Activated naive CD4-positive, alpha-beta T cell (primary cell): ENCODE measurements at places on chromosomes 2 and 18.

- no peak for DNase-seq
These were observed 142.7 kb downstream of the ATP9B start for GRCh38 chr18:79211844-79212243.

- DNase-seq: no peak
These were observed 615.0 kb upstream of the DDX18 start for GRCh38 chr2:117199511-117199910.

DNA sequence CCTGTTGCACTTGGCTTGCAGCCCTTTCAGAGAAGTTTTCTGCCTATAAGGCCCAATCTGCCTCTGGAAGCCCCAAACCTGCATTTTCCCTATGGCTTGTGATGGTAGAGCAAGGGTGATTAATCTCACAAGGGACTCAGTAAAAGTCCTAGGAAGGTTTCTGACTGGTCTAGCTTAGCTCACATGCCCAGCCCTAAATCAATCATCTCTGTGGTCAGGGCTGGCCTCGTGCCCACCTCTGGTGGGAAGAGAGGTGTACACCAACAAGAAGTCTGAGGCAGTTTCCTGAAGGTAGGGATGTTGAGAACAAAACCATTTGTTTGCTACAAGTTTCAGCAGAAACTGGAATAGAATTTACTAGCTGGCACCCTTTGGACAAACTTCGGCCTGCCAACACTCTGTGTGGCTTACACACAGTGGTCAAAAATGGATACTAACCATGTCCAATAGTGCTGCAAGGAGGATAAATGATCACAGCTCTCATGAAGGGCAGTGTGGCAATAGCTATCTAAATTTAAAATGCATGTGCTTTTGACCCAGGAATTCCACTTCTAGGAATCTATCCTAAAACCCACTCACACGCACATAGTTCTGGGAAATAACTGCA is 96.4 kb downstream of the EN1 start:
- no peak for DNase-seq

DNA sequence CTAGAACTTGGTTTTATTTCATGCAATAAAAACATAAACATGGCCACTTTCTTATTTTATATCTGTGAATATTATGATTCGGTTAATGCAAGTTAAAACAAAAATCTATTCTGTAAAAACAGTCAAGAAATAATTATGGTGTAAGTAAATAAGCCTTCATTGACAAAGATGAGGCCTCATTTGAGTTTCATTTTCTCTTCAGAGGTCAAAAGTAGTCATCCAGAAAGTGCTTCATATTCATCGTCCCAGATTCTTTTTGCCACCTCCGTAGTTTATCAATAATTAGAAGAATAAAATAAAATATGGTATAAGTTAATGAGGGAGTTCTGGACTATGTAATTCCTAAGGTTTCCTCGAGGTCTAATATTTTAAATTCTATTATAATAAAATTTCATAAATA is 19.4 kb upstream of the HNRNPA3 start:
- no peak for DNase-seq

DNA sequence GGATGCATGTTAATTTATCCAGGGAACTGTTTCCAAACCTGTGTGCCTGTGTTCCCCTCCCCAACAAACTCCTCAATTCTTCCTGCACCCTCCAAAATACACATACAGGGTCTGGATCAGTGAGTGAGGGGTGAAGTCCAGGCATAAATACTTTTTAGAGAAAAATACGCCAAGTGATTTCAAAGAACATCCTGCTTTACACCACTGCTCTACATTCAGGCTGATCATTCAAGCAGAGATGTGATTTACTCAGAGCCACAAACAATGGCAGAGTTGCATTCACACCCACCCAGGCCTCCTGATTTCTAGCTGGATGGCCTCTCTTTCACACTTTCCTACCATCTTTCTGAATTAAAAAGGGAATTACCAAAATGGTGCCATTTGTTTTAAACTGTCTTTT is 289.5 kb upstream of the SLC14A2 start:
- DNase-seq: no peak

DNA sequence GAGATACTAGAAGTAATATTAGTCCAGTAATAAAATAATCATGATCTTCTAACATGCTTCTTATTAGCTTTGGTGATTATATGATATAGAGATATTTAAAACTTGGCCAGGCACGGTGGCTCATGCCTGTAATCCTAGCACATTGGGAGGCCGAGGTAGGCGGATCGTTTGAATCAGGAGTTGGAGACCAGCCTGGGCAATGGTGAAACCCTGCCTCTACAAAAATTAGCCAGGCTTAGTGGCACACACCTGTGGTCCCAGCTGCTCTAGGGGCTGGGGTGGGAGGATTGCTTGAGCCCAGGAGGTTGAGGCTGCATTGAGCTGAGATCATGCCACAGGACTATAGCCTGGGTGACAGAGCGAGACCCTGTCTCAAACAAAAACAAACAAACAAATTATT is 87.0 kb downstream of the WDR7 start:
- DNase-seq: no peak

- DNase-seq: no peak
These were observed 15.8 kb downstream of the M1AP start for GRCh38 chr2:74632209-74632938.

DNA sequence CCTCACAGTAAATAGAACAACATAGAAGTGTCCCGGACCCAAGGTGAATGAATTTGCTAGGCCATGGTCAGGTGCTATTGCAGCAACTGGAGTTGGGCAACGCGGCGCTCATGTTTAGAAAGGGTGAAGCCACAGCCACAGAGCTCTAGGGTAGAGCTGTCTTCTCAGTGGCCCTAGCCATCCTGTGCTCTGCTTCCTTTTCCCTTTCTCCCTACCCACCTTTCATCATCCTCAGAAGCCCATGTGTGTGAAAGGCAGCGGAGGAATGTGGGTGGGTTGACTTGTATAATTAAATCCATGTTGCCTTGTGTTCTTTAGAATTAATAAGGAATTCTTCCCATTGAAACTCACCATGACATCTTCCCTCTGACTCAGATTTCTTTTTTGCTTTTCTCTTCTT is 336.7 kb downstream of the OSR1 start:
- DNase-seq: no peak

GRCh38 chr2:161063157-161063945 is 96.9 kb upstream of the TANK start:
- peak; percentile 11 for DNase-seq

- no peak for DNase-seq
These were observed 81.0 kb upstream of the KIDINS220 start for GRCh38 chr2:8918412-8918811.

DNA sequence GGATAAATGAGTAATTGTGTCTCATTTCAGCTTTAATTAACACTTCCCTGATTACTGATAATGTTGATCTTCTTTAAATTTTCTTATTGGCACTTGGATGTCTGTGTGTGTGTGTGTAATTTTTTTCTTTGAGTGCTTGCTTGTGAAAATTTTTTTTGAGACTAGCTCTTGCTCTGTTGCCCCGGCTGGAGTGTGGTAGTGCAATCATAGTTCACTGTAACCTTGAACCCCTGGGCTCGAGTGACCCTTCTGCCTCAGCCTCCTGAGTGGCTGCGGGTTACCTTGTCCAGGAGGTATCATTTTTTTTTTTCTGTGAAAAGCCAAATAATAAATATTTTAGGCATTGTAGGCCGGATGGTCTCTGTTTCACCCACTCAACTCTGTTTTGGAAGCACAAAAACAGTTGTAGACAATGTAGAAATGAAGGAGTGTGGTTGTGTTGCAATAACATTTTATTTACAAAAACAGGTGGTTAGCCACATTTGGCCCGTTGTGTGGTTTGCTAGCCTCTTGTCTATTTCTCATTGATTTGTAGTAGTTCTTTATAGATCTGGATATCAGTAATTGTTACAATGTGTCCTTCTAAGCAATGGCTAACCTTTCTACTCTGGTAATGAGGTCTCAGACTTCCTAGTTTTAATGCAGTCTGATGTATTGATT is 7.9 kb downstream of the IL1RL2 start:
- no peak for DNase-seq

DNA sequence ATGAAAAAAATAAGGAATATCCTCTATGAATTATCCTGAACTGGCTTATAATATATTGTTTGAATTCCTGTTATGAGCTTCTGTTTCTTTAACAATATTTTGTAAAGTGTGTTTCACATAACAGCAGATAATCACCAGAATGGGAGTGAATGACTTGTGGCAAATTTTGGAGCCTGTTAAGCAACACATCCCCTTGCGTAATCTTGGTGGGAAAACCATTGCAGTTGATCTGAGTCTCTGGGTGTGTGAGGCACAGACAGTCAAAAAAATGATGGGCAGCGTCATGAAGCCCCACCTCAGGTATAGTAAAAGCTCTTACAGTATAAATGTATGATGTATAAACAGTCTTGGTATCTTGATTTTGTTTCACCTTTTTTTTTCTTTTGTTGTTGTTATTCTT is 5.9 kb downstream of the GEN1 start:
- DNase-seq: no peak

DNA sequence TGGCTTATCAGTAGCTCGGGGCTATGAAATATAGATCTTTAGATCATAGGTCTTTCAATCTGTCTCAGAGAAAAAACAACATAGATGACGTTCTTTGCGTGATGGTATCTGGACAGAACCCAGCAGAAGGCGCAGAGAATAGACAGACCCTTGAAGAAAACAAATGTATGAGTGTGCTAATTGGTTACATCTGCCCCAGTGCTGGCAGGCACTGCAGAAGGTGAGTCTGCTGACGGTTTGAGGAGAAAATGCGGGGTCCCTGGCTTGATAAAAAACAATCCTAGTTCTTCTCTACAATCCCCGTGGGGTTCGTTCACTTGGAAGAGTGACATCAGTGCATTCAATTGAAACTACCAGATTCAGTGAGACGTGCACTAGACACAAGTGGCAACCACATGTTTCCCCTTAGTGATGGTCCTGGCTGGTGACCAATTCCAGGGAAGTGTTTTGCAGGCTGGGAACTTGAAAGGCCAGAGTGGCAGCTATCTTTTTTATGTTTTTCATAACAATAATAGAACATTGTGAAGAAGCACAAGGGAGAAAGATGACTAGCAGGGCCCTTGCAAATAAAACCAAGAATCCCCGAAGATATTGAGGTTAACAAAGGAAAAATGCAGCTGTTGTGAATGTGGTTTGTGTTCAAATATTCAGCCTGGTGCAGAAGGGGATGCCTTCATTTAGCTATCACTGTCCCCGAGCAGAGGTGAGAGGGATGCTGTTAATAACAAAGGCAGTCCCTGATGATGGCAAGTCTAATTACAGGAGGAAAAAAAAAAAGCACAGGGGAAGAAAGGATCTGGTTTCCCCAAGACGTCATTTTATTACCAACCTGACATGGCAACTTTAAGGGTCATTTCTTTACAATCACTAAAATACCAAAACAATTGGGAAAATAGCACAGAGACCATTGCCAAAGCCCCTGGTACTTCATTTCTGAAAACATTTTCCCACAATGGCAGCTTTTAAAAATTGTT is 337.6 kb upstream of the FIGN start:
- DNase-seq: no peak

GRCh38 chr2:162090109-162090508 is 16.1 kb upstream of the DPP4 start:
- DNase-seq: no peak

DNA sequence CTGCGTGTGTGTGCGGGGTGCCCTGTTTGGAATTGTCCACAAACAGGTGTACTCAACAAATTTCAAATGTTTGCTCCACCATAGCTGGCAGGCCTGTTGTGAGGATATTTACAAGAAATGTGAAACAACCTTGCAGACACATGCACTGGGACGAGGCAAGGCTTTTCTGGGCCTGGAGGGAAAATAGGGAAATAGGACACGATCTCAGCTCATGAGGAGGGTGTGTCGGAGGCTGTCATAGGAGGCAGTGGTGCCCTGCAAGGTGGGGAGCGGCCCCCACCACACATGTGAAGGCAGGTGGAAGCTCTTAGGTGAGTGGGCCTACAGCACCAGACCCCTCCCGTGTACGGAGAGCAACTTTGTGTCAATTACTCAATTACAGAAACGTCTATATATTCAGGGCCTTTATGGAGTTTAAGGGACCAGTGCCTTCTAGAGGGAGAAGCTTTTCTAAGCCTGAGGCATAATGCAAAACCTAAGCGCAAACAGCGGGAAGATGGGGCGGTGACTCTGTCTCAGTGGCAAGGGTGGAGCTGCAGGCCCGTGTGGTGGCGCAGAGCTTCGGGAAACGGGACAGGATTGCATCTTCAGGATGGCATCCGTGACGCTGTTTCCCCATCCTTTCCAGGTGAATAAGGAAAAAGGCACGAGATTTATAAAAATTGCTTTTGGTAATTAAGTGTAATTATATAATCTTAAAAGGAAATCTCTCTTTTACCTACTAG is 48.0 kb downstream of the RNF144A start:
- no peak for DNase-seq

DNA sequence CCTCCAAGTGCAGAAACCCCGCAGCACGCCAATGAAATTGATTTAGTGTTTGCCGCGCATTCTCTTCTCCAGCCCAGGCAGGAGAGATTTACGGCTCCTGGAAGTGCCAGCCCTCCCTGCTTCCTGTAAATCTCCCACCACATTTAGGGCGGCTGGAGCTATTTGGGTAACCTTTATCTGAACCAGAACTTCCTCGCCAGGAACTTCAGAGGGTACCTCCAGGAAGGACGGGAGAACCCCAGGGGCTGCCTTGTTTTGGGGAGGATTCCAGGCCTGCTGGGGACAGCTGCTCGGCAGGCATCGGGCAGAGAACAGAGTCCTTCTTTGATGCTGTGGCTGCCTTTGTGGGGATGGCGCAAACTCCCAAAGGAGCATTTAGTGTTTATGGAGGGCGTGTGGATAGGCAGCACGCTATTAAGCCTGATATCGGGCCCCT is 122.0 kb upstream of the MYCN start:
- no peak for DNase-seq

DNA sequence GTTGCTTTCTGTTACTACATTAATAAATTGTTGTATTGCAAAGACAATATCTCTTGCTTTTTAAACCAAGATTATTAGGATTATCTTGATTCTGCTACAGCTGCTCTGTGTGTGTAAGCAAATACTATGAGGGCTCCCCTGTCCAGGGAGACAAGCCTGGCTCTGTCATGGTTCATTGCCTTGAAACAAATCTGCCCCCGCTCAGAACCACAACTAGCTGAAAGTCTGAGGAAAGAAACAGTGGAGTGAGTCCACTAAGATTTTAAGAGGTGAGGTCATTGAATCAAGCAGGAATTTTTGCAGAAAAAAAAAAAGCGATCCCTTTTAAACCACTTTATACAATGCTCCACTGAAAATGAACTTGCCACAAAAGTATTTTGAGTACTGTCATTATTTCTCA is 30.8 kb upstream of the LRRTM4 start:
- DNase-seq: no peak

DNA sequence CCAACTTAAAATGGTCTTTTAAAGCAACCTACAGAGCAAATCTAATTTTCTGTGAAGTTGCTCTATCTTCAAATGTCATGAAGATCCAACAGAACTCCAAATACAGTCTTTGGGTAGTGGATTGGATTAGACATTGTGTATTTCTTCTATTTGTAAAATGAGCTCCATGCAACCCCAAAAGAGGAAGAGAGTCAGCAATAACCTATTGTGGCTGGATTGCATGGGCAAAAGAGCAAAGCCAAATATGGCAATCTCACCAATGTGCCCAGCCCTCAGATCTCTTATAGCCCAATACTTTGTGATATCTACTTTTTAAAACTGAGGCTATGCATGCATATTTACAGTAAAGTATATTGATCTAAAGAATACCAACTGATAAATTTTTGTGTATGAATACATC is 146.3 kb downstream of the TXNL1 start:
- no peak for DNase-seq
